ENCODE measurements at places on chromosomes 2 and 18.

- no peak for DNase-seq
These were observed 246.1 kb downstream of the EXOC6B start for GRCh38 chr2:72579591-72580180.

DNA sequence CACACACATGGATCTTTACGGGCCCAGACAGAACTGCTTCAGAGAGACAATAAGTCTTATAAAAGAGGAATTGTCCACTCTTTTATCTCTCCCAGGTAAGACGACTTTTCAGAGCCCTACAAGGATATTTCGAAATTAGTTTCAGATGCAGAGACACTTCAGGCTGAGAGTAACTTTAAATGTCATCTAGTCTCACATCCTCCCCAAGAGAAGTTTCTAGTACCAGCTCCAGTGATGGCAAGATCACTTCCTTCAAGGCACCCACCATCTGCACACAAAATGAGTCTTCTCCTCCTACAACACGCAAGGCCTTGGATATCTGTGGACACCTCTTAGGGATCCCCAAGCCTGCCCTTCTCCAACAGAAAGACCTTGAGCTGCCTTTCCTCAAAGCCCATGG is 39.0 kb upstream of the KLHL29 start:
- no peak for DNase-seq

DNA sequence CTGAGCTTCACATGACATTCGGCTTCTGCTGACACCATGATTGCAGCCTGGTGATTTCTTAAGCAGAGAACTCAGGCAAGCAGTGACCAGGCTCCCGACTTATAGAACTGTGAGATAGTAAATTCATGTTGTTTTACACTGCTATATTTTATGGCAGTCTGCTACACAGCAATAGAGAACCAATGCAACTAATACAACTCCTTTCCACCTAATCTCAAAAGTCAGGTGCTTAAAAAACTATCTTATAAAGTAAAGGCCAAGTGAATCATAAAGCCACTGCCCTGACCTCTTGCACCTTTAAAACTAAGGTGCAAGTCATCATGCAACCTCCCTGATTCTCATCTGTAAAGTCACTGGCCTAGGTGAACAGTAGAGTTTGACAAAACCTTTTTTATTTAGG is 95.3 kb upstream of the GLS start:
- no peak for DNase-seq

DNA sequence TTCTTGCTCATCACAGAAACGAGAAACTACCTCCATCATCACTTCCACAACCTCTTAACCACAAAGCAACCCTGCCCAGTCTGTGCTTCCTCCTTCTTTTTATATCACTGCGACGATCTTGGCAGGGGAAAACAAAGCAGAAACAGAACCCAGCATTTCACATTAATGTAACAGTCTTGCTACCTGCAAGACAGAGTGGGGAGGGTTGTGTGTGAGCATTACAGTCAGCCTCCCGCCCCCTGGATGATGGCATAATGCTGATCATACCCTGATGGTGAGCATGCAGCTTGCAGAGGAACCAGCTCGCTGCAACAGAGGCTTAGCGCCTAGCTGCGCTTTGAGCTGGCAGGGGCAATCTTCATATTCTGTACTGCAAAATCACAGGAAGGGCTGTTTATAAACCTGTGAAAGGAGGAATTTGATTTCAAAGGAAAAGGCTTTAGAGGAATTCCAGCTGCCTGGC is 376.1 kb downstream of the IRS1 start:
- DNase-seq: peak; percentile 57

GRCh38 chr2:33021542-33022227 is 74.9 kb downstream of the LTBP1 start:
- DNase-seq: no peak

DNA sequence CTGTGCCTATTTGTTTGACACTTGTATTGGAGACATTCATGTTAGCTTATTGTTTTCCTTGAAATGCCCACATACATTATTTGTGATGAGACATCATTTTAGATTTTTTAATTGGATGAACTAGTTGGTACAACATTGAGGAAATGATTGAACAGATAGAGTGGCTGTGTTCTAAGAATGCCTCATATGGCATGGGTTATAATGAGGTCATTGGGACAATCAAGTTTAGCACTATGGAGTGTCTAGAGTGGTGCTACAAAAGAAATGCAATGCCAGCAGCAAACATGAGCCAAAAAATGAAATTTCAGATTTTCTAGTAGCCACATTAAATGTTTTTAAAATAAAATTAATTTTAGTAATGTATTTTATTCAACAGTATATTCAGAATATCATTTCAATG is 28.1 kb downstream of the ACVR2A start:
- no peak for DNase-seq

GRCh38 chr2:72212486-72212855 is 64.8 kb upstream of the CYP26B1 start:
- no peak for DNase-seq

DNA sequence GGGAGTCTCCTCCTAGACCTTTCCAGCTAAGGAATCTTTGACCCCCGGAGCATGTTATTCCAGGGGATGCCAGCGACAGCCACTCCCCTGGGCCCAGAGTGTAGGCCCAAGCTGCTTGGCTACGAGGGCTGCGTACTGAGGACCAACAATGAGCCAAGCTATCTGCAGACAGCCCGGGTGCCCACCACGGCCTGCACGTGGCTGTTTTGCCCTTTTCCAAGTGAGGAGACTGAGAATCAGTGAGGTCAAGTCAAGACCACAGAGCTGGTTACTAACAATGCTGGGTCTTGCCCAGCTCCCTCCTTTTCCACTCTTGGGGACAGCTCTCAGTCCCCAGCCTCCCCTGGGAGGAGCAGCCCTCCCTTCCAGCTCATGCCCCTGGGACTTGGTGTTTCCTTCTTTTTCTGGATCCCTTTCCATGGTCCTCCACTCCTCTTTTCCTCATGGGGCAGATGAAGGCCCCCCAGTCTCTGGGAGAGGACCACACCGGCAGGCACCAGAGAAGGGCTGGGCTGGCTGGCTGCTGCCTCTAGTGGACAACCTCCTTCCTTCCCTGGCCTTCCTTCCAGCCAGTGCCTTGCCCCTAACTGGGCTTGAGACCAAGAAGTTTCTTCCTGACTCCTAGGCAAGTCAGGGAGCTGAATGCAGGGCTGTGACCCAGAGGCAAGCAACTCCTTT is 550 bp upstream of the MALL start:
- DNase-seq: no peak
